CD4-positive, alpha-beta T cell (primary cell): ENCODE measurements at places on chromosomes 1 and 21. TPM values are rescaled to one million over a fixed set of nuclear protein-coding genes. Genes with fewer than 3 reads are reported as not detected.

HES4 gene
- 30.9 TPM for total RNA-seq

CSMD2 gene
- total RNA-seq, result not detected

HSPB7 gene
- not detected for total RNA-seq

BSND gene
- total RNA-seq, result not detected

SH2D1B gene
- not detected for total RNA-seq

- DNase-seq, result no peak
These were observed 270.2 kb downstream of the TBX15 start for GRCh38 chr1:118717893-118718292.

- no peak for DNase-seq
These were observed 26.7 kb upstream of the KCNN3 start for GRCh38 chr1:154896771-154897286.

GRCh38 chr21:45079351-45079750 is 5.0 kb downstream of the ADARB1 start:
- no peak for DNase-seq

DNA sequence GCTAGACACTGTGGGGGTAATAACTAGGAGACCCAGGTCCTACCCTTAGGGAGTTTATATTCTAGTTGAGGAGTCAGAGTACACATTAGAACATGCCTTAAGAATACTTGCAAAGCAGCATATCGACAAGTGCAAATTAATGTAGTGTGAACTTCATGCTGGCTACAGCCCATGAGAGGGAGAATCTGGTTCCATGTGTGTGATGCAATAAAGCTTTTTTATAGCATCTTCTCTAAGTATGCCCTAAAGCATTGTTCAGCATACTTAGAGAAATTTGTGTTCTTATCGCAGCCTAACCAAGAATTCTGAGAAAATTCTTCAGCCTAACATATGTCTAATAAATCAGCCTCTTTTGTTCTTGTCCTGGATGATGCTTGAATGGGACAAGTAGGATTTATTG is 95.5 kb downstream of the SDCCAG8 start:
- no peak for DNase-seq

DNA sequence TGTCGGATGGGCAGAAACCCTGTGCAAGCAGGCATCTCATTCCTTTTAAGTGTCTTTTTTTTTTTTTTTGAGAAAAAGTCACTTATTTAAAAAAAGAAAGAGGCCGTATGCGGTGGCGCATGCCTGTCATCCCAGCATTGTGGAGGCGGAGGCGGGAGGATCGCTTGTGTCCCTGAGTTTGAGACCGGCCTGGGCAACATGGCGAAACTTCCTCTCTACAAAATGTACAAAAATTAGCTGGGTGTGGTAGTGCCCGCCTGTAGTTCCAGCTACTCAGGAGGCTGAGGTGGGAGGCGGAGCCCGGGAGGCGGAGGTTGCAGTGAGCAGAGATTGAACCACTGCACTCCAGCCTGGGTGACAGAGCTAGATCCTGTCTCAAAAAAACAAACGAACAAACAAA is 1.7 kb downstream of the GPR137B start:
- DNase-seq, result no peak

GRCh38 chr21:45669382-45669781 is 25.9 kb downstream of the PCBP3 start:
- no peak for DNase-seq

GRCh38 chr1:6927626-6928025 is 142.4 kb downstream of the CAMTA1 start:
- DNase-seq, result no peak

- no peak for DNase-seq
These were observed 17.3 kb upstream of the MIIP start for GRCh38 chr1:12001996-12002493.

DNA sequence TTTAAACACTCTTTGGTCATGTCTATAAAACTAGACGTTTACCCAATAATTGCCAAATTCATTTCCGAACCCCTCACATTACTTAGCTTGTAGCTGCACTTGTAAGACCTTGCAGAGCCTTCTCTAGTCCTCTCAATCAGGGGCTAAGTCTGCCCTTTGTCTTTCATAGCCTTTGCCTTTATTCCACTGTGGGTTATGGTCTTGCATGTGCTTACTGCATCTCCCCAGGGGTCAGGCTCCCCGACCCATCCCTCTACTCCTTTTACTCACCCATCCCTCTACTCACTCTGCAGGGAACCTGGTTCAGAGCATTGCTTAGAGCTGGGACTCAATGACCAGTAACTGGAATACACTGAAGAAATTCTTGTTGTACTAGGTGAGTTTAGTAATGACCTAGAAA is 235.4 kb downstream of the PCP4 start:
- no peak for DNase-seq

DNA sequence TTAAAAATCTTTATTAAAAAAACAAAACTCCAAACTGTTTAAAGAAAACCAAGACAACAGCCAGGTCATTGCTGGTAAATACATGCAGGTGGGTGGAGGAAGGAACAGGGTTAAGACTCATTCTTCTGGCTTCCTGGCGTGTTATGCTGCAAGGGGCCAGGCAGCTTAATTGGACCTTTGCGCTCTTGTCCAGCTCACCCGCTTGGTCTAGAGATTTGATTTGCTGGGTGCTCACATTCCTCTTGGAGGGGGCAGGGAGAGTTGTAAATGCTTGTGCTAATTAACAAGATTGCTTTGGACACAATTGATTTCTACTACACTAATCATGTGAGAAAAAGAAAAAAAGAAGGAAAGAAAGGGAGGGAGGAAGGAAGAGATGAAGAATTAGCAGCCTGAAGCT is 10.5 kb downstream of the CEP104 start:
- DNase-seq, result no peak

DNA sequence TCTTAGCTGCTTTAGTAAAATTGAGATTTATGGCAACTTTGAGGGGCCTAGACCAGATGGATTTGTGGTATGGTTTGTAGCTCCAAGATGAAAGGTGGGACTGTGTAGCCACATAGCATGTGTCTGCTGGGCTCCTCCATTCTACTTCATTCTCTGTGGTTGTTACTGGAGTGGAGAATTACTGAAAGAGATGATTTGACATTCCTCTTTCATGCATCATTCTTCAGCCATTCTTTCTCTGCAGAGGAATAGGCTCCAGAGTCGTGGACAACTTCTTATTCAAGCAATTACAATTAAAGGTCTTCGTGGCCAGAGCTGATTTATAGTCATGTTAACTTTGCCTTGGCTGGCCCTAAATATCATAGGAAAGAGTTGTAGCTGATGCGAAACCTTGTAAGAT is 328.9 kb downstream of the PAPPA2 start:
- no peak for DNase-seq

DNA sequence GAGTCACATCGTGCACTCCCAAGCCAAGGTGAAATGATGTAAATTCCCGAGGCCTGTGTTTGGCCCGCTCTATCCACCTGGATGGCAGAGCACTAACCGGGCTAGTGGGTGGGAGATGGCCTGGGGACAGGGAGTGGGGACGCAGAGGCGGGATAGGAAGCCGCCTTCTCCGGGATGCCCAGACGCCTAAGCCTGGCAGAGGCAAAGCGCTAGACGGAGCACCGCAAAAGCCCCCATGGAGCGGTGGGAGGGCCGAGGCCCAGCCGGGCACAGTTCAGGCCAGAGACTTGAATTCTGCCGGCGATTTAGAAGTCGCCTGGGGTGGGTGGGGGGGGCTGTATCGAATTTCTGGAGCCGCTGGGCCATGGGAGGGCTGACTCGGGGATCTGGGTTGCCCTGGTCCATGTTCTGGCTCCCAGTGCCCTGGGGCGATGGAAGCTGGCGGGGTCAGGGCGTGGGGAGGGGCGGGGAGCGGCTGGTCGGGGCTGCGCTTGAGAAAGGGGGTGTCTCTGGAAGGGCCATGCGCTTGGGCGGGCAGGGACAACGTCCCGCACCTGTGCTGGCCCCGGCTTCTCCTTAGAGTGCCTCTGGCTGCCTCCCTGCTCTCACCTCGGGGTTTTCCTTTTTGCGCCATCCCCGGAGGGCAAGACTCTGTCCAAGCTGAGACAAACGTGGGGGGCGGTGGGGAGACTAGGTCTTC is 28.0 kb downstream of the KIAA2013 start:
- DNase-seq, result no peak

GRCh38 chr1:183195142-183195574 is 9.1 kb downstream of the LAMC2 start:
- no peak for DNase-seq

DNA sequence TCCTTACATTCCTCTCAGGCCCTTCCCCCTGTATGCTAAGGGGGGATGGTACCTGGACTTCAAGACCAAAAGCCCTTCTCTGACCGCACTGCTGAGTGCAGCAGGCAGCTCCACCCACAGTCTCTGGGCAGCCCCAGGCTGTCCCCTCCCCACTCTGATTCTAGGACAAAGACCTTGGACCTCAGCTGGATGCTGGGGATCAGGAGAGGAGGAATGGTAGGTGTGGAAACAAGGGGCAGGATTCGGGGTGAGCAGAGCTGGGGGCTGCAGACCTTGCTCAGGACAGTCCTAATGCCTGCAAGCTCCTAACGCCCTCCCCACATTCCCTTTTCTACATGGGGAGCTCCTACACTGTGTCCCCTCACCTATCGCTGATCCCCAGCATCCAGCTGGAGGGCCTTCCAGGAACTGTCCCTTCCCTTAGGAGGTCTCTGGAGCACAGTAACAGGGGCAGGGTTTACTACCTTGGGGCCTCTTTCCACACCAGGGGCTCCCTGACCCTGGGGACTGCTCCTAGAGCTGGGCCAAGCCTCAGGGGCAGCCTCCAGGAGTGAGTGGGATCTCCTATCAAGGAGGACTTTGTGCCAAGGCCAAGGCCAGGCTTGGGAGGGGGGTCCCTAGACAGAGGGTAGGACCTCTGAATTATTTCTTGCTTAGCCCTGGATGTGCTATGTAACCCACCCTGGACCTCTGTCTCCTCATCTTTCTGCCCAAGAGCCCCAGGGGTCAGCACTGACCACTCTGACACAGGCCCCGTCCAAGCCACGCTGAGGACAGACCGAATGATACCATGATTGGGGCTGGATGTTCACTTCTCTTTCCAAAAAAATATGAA is 5.6 kb downstream of the CLDN19 start:
- no peak for DNase-seq

- DNase-seq, result no peak
These were observed 100.4 kb downstream of the ACBD6 start for GRCh38 chr1:180402001-180402400.

- DNase-seq, result no peak
These were observed 11.7 kb downstream of the SYDE2 start for GRCh38 chr1:85189120-85189519.

DNA sequence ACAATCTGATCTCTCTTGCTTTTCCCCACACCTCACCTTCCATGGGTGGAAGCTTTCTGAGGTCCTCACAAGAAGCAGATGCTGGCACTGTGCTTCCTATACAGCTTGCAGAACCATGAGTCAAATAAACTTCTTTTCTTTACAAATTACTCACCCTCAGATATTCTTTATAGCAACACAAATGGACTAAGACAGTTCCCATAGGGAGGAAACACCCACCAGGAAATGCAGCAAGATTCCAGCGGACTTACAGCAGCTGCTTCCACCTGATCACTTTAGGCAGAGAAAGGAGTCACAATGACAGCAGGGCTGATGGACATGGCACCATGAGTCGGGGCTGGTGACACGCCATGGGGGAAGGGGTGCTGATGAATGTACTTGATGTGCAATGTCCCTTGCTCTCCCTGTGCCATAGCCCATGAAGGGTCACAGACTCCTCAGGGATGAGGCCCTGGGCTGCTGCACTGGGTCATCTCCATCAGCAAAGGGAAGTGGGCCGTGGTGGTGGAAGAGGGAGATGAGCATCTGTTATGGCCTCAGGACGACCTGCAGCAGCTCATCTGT is 53.9 kb downstream of the PRSS38 start:
- no peak for DNase-seq

DNA sequence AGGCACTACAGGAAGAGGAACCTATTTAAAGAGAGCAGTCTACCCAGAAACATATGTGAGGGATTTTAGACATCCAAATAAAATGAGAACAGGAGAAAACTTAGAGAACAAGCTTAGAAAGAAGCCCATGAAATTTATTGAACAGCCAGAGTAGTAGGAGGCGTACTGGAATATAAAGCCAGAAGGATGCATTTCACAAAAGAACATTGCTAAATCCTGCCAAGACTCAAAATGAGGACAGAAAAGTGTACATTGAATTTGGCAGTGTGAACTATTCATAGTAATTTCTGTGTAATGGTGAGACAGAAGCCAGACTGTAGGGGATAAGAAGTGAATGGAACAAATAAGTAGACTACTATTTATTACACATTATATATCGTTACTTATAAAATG is 22.5 kb downstream of the CEPT1 start:
- no peak for DNase-seq

DNA sequence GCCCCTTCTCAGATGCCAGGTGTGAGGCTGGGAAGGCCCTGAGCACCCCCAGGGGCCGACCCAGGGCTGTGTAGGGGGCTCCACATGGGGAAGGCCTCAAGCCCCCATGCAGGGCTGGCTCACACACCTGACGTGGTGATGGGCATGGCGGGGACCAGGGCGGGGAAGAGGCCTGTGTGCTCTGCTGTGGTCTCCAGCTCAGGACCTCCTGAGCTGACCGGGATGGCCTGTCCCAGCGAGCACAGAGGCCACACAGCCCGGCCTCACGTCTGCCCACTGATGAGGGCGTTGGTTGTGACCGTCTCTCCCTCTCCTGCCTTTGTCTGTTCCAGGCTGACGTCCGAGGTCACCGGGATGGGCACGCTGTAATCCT is 40.2 kb upstream of the COL6A1 start:
- no peak for DNase-seq

DNA sequence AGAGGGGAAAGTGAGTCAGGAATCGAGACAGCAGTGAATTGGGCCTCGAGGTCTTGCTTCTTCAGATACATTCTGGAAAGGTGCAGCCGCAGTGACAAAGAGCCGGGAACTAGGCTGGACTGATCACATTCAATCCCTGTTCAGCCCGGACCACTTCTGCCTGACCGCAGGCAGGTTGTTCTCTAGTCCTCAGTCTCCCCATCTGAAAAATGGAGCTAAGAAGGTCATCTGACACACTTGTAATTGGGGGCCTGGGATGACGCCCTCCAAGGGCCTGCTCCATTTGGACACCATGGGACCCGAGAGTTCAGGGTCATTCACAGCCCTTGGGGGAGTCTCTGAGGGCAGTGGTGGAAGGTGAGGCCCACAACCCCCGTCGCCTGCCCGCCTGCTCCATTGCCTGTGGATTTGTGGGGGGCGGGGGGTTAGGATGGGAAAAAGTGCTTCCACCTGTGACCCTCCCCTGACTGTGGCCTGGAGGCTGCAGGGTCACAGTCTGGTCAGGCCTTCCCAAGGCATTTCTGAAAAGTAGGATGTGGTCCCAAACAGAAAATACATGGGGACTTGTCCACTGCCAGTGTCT is 87.9 kb upstream of the CSF3R start:
- DNase-seq, result no peak

DNA sequence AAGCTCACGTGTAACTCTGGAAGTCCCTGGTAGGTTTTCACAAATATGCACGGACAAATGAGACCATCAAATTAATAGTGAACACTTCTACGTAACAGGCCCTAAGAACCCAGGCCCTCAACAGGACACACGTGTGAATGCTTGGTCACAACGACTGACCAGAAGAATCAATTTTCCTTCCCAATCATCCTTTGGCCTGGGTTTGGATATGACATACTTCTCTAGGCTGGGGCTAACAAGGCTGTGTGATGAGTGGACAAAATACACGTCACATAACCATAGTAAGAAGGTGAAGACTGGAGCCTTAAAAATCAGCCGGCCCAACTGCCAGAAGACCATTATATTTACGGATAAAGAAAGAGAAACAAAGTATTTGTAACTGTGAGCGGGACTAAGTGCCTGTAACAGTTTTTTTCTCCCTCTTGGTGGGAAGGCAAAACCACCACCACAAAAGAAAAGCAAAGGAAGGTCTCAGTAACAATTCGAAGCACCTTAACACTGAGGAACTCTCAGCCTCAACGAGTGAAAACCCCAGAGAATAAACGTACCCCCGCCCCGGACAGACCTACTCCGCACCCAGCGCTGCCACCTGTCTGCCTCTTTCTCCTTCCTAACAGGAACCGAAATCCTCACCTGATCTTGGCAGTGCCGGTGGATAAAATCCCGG is 450 bp downstream of the SDE2 start:
- DNase-seq, result no peak
